NCI-H1694 treated with DMSO at 0.1 percent for 48 hours (cell line): ENCODE measurements at places on chromosomes 2 and 18.

- no peak for DNase-seq
Measured at GRCh38 chr2:178674122-178674521, 133.1 kb downstream of the TTN start.

DNA sequence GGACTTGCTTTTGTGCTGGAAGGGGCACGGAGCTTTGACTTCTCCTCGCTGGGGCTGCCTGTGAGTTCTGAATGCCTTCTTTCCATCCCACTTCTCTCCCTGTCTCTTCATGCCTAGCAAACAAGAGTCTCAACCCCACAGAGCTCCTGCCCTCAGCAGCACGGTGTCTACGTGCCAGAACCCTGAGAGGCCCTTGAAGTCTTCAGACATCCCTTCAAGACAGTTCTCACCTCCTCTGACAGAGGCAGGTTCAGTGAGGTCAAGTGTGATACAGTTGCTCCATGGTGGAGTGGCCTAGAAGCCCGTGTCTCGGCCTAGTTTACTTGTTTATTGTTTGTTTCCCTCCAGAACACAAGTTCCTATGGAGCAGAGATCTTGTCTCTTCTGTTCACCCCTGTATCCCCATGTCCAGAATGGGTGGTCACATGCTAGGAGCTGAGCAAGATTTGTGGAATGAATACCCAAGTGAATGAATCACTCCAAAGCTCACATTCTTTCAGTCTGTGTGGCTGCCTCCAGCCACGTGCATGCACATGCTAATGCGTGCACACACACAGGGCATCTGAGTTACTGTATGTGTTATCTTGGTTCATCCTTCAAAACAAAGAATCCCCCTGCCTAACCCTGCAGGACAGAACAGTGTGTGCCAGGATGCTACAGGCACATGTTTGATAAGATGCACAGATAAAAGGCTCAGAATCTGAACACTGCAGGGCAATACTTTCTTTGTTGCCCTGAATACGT lies 391.6 kb downstream of the NBAS start:
- DNase-seq: no peak

DNA sequence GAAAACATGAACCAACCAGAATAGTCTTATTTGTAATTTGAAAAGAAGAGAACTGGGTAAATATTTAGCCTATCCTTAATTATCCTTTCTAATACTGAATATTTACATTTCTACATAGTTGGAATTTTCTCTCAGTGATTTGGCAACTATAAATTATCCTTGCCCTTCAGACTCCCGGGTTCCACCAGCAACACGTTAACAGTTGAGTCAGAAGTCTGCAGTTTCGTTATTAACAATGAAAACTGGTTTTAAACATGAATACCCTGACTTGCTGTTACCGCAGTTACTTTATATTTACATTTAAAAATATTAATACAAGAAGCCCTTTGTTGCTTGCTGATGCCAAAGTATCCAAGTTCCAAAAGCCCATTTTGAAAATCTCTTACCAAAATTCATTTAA lies 673.0 kb downstream of the ARHGAP15 start:
- no peak for DNase-seq

DNA sequence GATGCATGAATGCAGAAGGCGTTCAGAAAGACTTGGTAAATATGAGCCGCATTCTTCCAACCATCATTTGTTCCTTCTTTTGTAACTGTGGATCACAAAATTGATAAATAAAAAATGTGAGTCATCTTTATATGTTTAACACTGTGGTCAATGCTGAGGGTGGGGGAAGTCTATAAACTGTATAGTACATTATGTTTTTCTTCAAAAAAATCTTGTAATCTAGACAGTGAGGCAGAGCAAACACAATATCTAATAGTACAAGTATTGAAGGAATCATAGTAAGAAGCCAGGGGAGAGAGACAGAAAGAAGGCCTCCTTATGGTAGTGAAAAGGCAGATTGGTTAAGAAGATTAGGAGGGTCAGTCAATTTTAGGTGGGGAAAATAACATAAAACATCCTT lies 30.7 kb upstream of the CALCRL start:
- no peak for DNase-seq

DNA sequence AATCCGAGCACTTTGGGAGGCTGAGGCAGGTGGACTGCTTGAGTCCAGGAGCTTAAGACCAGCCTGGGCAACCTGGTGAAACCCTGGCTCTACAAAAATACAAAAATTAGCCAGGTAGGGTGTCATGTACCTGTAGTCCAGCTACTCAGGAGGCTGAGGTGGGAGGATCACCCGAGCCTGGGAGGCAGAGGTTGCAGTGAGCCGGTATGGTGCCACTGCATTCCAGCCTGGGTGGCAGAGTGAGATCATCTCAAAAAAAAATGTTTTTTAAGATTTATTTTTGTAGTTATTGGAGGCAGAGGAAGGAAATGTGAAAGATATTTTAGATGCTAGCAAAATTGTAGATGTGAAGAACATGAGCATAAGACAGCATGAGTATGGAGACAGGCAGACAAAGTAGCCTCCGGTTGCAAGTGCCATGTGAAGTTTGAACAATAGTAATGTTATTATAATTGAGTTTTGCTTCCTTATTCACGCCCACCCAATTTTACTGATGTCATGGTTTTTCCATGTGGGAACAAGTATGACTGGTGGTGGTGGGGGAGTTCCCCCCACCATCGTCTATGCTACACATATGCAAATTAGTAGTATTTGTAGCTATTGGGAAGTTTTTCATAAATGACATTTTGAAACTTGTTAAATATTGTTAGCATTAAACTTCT lies 18.0 kb downstream of the REL start:
- DNase-seq: no peak

- no peak for DNase-seq
Measured at GRCh38 chr2:119826370-119826961, 66.7 kb downstream of the PTPN4 start.

DNA sequence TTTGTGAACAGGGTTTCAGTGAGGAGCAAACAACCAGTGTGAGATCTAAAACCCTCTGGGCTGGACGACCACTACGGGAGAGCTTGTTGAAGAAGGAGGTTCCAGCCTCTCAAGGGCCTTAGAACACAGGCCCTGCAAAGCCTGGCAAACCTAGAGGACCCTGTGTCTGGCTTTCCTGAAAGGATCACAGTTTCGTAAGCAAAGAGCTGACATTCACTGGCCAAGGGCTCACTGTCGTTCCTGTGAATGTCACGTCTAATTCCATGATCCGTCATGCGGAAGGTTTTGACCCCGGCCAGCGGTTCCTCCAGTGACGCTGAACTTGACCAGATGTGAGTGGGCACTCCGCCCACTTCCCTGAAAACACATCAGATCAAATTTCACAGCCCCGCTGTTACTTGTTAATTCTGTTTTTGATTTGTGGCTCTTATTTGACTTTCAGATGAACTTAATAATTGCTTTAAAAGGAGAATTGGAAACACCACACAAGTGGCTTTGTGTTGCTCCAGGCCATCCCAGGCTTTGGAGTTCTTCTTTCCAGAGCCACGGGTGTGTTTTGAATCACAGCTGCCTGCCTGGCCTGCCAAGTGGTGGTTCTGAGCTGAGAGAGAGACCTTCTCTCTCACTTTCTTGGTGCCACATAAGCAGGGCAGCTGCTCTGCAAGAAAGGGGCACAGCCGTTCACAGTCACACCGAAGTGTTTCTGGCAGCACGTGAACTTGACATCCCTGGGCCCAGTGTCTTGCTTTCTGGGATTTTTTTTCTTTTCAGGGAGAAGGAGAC lies 308.4 kb downstream of the NDUFA10 start:
- DNase-seq: no peak

GRCh38 chr2:144631636-144632035 lies 111.7 kb upstream of the ZEB2 start:
- no peak for DNase-seq

DNA sequence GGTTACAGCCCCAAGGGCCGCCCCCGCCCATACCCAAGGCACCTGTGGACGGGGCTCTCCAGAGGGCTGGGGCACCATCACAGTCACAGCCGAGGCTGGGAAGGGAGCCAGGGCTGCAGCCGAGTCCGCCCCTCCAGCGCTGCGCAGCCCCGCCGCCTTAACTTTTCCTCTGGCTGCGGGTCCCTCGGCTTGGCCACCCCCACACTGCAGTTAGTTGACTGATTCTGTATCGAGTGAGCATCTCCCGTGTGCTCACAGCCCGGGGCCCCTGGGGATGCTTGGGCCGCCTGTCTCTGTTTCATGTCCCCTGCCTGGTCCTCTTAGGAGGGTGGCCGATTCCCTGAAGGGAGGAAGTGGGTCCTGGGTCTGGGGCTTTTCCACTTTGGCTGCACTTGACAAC lies 33.7 kb downstream of the EMILIN2 start:
- no peak for DNase-seq

DNA sequence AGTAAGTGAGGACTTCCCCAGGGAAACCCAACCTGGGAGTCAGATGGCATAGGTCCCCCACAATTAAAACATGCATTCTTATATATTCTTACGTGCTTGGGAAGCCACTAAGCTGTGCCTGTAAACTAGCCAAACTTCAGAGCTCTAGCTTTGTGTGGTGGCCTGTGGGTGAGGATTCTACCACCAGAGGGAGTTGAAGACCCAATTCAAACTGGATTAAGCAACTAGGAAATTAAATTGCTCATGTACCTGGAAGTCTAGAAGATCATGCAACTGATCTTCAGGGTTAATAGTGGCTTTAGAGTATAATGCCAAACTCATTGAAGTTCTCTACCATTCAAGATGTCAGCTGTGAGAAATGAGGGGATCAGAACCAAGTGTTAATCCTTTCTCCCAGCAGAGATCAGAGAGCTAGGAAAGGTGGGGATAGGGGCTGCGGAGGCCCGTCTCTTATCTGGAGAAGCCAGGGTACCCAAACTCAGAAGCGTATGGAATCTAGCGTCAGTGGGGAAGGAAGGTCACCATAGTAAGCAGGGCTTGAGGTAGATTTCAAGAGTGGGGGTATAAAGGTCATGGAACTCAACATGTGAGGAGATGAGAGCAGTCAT lies 53.2 kb upstream of the CCDC85A start:
- DNase-seq: peak; percentile 36

- no peak for DNase-seq
Measured at GRCh38 chr18:27394687-27395086, 209.6 kb upstream of the CHST9 start.

GRCh38 chr18:78006006-78006773 lies 756.5 kb downstream of the GALR1 start:
- no peak for DNase-seq

DNA sequence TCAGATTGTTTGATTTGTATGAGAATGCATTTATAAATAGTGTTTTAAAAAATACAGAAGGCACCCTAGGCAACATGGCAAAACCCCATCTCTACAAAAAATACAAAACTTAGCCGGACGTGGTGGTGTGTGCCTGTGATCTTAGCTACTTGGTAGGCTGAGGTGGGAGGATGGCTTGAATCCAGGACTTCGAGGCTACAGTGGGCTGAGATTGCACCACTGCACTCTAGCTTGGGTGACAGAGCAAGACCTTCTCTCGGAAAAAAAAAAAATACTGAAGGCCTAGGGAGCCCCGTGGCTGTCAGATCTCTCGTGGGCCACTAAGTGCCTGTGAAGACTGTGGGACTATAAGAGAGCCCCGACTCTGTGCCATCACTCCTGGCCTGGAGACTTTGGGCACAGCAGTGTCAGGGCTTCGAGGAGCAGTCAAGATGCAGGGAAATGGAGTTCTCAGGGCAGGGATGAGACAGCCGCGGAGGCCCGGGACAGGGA lies 40.5 kb downstream of the MYO7B start:
- no peak for DNase-seq

GRCh38 chr18:43744960-43745745 lies 467.9 kb upstream of the SYT4 start:
- DNase-seq: no peak

GRCh38 chr2:127591221-127591923 lies 54.6 kb upstream of the GPR17 start:
- DNase-seq: peak; percentile 67

- no peak for DNase-seq
Measured at GRCh38 chr2:96485350-96485749, 19.8 kb downstream of the NEURL3 start.

GRCh38 chr2:230849633-230850357 lies 14.9 kb upstream of the ITM2C start:
- DNase-seq: no peak

DNA sequence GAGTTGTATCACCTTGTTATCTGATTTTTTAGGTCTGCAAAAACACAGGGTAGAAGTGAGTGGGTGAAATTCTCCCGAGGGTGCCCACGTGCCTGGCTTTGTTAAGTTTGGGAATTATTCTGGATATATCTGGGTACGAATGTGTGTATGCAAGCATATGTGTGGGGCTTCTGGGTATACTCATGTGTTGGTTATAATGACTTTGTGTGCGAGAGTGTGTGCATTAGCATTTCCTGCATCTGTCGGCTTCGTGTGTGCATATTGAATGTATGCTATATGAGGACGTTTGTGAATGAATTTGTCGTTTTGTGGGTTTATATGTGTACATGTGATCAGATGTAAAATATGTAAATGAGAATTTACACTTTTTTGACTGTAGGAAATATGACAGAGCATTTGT lies 13.8 kb upstream of the DNAJC27 start:
- DNase-seq: no peak

DNA sequence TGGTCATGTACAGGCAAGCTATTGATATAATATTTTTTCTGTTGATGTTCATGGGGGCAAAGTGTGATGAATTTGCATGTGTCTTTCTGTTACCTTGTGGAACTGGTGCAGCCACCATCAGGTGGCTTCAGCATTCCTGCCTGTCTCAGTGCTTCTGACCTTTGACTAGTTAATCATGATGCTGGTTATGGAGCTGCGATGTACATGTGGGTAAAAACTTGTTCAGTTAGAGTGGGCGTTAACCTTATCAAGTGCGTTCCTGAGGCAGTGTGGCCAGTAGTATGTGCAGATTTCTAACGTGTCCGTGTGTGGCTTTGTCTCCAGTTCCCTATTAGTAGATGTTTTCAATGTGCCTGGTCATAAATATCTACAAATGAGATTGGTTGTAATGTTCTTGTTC lies 127.4 kb upstream of the ZSWIM2 start:
- no peak for DNase-seq

DNA sequence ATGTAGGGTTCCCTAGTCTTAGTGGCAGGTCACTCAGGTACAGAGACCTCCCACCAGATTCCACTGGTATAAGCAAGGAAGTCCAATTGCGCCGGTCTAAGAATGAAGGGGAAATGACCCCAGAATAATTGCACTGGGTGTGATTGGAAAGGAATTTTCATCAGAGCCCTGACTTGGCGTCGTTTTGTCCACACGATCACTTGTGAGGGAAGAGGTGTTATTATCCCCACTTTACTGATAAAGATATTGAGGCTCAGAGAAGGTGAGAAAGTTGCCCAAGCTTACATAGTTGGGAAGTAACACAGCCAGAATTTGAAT lies 61.5 kb downstream of the CIB4 start:
- no peak for DNase-seq

DNA sequence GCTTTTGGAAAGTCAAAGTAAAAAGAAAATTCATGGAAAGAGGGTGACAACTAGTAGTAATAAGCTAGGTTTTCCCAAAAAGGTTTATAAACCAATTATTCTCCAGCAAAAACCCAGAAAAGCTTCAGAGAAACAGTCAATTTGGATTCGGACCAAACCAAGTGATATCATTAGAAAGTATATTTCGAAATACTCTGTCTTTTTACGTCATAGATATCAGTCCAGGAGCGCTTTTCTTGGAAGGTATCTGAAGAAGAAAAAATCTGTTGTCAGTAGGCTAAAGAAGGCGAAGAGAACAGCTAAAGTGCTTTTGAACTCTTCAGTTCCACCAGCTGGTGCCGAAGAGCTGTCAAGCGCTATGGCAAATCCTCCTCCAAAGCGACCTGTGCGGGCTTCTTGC lies 36.6 kb downstream of the ZDBF2 start:
- no peak for DNase-seq
